Activated CD4-positive, CD25-positive, alpha-beta regulatory T cell (primary cell): ENCODE measurements at places on chromosomes 2 and 18.

DNA sequence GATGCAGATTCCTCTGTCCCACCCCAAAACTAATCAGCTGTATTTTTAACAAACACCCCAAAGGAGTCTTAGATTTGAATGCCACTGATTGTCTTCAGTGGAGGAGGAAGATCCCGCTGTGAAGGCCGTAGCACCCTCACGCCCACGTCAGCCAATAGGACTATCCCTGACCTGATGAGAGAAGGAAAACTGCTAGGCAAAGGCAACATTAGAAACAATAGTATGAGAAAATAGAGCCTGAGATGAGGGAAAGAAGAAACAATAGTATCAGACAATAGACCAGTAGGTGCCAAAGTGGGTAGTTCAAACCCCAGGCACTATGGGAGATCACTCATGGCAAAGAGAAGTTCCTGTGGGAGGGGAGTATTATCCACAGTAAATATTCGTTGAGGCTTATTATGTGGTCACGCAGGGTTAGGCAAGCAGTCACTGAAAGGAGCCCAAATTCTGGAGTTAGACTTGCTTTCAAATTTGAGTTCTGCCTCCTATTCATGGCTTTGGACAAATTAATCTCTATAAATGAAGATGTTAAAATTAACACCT lies 2.8 kb downstream of the PCBP1 start:
- DNase-seq, result no peak

DNA sequence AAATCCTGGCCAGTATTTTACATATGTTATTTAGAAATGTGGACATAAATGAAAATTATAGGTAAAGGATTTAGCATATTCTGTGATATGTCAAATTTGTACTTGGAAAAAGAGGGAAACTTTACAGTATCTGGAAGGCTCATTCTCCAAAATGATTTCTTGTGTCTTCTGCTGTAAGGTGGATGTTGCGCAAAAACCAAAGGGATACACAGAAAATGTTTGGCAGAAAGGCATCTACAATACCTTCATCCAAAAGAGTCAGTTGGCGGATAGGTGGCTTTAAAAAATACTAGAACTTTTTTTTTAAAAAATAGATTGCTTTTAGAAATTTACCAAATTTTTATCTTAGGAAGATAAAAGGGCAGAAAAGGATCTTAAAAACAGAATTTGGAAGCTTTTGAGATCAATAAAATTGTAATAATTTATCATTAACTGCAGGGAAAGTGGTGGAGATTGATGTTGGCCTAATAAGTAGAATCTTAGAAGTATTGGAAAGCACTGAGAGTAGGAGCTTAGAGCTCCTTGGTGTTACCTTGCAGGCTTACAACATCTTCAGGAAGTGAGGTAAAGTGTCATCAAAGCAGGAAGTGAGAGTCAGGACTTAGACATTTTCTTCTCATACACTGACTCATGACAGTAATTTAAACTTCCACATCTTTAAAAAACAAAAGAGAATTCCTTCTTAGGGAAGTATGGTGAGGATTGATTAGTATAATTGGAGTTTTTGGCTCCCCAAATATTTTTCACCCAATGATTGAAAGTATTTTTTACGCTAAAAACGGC lies 2.1 kb downstream of the NABP1 start:
- DNase-seq, result no peak

DNA sequence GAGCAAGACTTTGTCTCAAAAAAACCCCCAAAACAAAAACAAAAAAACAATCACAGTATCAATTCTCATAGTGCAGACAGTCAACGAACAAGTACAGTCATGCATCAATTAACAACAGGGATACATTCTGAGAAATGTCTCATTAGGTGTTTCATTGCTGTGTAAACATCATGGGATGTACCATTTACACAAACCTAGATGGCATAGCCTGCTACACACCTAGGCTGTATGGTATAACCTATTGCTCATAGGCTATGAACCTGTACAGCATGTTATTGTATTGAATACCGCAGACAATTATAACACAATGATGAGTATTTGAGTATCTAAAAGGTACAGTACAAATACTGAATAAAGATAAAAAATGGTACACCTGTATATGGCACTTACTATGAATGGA lies 67.8 kb upstream of the LMAN1 start:
- no peak for DNase-seq

DNA sequence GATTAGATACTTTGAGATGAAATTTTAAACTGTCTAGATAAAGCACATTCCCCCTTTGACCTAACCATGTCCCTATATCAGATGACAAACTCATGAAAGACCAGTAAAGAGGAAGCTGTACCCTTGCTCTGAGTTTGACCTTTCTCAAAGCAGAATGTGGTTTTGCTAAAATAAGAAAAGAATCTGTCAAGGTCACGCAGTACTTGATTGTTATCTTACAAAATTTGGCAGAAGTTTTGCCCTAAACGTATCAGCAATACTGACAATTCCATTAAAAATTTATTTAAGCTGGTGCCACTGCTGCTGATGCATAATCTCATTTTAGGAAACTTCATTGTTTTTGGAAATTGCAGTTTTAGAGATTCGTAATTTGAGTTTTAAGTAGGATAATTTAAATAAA lies 31.2 kb upstream of the GALM start:
- no peak for DNase-seq

DNA sequence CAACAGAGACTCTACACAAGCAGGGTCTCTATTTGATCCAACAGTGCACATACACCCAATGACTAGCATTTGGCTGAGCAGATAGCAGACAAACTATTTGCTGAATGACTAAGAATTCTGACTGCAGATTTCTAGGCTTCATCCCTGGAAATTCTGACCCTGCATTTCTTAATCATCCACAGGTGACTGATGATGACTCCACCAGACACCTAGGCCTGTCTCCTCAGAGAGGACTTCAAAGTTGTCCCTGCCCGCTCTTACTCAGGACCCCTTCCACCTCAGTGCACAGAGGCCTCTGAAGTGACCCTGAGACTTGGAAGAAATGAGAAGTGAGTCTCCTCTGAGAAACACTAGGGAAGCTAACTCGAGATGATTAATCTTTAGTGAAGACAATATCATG lies 51.3 kb downstream of the SEPTIN10 start:
- no peak for DNase-seq
